ENCODE measurements at places on chromosomes 13 and 19. TPM values are rescaled to one million over a fixed set of nuclear protein-coding genes. Genes with fewer than 3 reads are reported as not detected.

Gene GRIK5
- not detected for total RNA-seq

Gene KL
- 0.25 TPM for total RNA-seq

Gene SMIM44
- total RNA-seq = not detected

Gene ANGPTL8
- total RNA-seq = not detected

Gene FFAR2
- total RNA-seq = not detected

Gene PRR22
- not detected for total RNA-seq

Gene LGALS4
- not detected for total RNA-seq

Gene FCAR
- total RNA-seq = not detected

Gene ATP4B
- not detected for total RNA-seq

Gene DPY19L3
- 20.0 TPM for total RNA-seq

Gene C2CD4C
- not detected for total RNA-seq

Gene PLK5
- total RNA-seq = not detected

Gene ZNF442
- 3.6 TPM for total RNA-seq

Gene ACP5
- total RNA-seq = 0.11 TPM

Gene HRC
- total RNA-seq = not detected

Gene ONECUT3
- not detected for total RNA-seq

Gene SIX5
- total RNA-seq = 16.8 TPM

Gene CAMSAP3
- not detected for total RNA-seq

Gene ZNF554
- 3.0 TPM for total RNA-seq

Gene ZNF541
- total RNA-seq = not detected

Gene GPR180
- total RNA-seq = 8.1 TPM

Measured in GM23248 (cell line).